ENCODE measurements at places on chromosomes 12 and 14.

- no peak for DNase-seq
Measured at GRCh38 chr14:100748944-100749343, 22.3 kb downstream of the DLK1 start.

- peak; percentile 6 for DNase-seq
Measured at GRCh38 chr12:107091381-107091780, 2.0 kb downstream of the CRY1 start.

DNA sequence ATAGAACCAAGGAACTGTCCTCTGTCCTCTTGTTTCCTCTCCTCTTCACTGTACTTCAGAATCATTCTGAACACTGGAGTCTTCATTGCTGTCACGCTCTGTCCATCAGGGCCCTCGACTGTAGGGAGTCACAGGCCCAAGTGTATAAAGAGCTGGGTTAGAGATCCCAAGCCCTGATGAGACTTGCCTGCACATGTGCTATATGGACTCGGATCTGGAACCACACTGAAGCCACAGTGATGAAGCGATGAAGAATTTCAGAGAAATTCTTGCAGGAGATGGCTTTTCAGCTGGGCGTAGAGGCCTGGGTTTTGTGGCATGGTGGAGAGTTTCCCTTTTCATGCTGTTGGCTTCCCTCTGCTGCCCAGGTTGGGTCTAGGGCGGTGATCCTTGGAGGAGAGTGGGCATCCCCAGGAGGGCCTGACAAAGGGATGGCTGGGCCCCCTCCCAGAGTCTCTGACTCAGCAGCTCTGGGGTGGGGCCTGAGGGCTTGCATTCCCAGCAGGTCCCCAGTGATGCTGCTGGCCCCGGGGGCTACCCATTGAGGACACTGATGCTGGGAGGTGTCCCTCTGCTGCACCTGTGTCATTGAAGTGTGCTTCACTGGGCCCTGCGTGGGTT, 39.6 kb upstream of the YY1 start:
- no peak for DNase-seq

- DNase-seq: no peak
Measured at GRCh38 chr14:45381091-45381490, 128.1 kb upstream of the MIS18BP1 start.

DNA sequence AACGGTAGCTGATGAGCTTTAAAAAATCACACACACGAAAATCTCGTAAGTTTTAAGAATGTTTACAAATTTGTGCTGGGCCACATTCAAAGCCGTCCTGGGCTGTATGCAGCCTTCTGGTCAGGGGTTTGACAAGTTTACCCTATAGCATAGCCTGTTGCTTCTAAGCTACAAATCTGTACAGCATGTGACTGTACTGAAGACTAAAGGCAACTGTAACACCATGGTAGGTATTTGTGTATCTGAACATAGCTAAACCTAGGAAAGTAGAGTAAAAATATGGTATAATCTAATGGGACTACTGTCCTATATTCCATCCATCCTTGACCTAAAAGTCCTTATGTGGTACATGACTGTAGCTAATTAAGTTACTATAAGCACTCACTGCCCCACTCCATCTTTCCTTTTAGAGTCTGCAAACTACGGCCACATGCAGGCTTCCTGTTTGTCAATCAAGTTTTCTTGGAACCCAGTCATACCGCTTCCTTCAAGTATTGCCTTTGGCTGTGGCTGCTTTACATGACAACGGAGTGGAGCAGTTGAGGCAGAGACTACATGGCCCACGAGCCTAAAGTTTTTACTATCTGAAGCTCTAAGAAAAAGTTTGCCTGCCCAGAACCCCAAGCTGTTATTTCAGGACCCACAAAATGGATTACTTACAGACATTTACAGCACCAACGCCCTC, 18.5 kb downstream of the KRT7 start:
- DNase-seq: no peak

GRCh38 chr12:34346372-34347034, 324.2 kb downstream of the ALG10 start:
- no peak for DNase-seq

DNA sequence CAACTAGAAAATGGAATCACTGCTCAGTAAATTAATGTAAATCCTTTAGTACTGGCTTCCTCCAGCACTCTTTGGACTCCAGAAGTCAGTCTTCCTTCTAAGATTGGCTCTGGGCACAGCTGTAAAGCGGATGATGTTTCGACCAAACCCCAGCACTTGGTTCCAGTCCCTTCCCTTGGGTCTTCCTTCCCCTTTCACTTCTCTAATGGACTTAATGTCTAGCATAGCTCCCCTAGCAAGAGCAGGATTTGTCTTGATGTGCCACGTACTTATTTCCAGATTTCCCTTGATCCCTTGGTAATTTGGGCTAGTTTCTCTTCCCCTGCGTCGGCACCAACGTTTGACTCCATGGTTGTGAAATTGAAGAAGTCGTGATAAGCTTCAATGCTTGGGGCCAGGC, 28.3 kb downstream of the C12orf75 start:
- no peak for DNase-seq

DNA sequence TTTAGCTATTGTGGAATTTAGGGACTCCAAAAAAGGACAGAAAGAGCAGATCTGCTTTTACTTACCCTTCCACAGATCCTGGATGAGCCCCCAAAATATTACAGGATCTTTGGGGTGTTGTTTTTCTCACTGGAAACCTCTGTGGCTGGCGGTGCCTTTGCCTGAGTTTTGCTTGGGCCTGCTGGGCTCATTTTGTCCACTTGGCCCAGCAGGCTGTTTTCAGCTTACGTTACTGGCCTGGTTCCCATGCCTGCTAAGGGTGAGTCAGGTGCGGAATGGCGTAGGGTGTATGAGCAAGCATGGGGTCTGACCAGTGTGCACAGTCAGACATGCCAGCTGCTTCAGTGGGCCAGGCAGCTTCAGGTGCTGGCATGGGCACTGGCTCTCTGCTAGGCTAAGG, 45.8 kb downstream of the HSD17B6 start:
- no peak for DNase-seq

DNA sequence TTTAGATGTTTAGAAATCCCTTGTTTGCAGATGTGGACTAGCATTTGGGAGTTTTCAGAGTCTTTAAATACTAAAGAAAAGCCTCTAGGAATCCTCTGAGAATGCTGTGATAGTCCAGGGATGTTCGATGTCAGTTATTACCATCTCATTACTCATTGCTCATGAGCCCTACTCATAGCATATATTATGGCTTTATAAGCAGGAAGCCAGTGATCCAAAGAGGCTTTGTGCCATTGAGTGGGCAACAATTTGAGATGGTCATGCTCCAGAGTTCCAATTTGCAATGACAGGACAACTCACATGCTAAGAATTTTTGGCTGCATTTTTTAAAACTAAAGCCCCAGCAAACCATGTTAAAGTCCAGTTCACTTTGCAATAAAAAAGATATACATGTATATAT, 163.0 kb downstream of the OTOGL start:
- no peak for DNase-seq

- DNase-seq: no peak
Measured at GRCh38 chr12:25051656-25052195, 102.8 kb upstream of the BCAT1 start.

- DNase-seq: no peak
Measured at GRCh38 chr12:64293654-64294364, 71.7 kb upstream of the KICS2 start.

GRCh38 chr12:114504311-114504710, 98.4 kb upstream of the TBX5 start:
- DNase-seq: peak; percentile 55

- DNase-seq: no peak
Measured at GRCh38 chr12:124098101-124098757, 125.2 kb downstream of the ZNF664 start.

Measured in AG08396 (cell line).